ENCODE measurements at places on chromosomes 13 and 19. TPM values are rescaled to one million over a fixed set of nuclear protein-coding genes. Genes with fewer than 3 reads are reported as not detected.

Gene CRLF1
- 6.6 TPM for total RNA-seq

Gene OR7C1
- not detected for total RNA-seq

Gene PLEKHJ1
- 23.1 TPM for total RNA-seq

Gene ZNF77
- 5.0 TPM for total RNA-seq

Gene LRRC4B
- 1.1 TPM for total RNA-seq

Gene CACTIN
- 13.1 TPM for total RNA-seq

Gene FUT3
- not detected for total RNA-seq

Gene DAND5
- total RNA-seq, result 1.2 TPM

Gene FREM2
- total RNA-seq, result not detected

Gene TMEM86B
- total RNA-seq, result 0.16 TPM

Gene CYSLTR2
- not detected for total RNA-seq

Gene USHBP1
- total RNA-seq, result not detected

Gene FXYD3
- total RNA-seq, result not detected

Gene SLC15A1
- total RNA-seq, result not detected

Gene VSTM2B
- total RNA-seq, result not detected

Gene GJB2
- not detected for total RNA-seq

Gene FGF22
- not detected for total RNA-seq

Gene SPACA4
- not detected for total RNA-seq

Gene GIPC3
- not detected for total RNA-seq

Gene RGL3
- not detected for total RNA-seq

Gene C19orf47
- 27.0 TPM for total RNA-seq

Gene TIMM29
- 39.2 TPM for total RNA-seq

Gene SUGT1
- 34.3 TPM for total RNA-seq

Gene FPR1
- total RNA-seq, result not detected

Gene PCDH17
- not detected for total RNA-seq

Gene DENND1C
- total RNA-seq, result not detected

Gene RDH8
- not detected for total RNA-seq
